Kasumi-1 (cell line): ENCODE measurements at places on chromosomes 5 and 9.
A peak's percentile ranks its signal among the peaks of the same experiment; 100 is the strongest.

DNA sequence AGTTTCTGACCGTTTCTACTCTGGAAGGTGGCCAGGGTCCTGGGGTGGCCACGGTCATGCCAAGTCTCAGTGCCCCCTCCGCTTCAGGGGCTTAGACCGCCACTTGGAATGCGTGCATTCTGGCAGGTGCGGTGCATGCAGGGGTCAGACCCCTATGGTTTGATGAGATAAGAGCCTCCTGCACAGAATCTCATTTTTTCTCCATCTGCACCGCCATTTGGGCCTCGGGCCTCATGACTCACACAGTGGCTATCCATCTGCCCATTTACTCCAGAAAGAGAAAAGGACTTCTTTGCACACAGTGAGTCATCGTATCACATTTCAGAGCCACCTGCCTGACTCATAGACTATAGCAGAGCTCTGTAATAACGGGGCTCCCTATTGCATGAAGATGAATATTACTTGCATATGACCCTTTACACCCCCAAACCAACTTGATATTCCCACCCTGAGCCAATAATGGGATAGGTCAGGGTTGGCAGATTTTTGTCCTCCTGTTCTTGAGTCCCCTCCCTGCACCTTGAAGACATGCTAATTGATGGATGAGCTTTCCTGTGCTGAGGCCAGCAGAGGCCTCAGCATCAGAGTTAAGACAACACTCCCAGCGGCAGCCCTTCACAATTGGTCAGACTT, 157.4 kb downstream of the NR3C1 start:
- no peak for DNase-seq

GRCh38 chr5:87329114-87329513, 61.4 kb downstream of the RASA1 start:
- no peak for DNase-seq

DNA sequence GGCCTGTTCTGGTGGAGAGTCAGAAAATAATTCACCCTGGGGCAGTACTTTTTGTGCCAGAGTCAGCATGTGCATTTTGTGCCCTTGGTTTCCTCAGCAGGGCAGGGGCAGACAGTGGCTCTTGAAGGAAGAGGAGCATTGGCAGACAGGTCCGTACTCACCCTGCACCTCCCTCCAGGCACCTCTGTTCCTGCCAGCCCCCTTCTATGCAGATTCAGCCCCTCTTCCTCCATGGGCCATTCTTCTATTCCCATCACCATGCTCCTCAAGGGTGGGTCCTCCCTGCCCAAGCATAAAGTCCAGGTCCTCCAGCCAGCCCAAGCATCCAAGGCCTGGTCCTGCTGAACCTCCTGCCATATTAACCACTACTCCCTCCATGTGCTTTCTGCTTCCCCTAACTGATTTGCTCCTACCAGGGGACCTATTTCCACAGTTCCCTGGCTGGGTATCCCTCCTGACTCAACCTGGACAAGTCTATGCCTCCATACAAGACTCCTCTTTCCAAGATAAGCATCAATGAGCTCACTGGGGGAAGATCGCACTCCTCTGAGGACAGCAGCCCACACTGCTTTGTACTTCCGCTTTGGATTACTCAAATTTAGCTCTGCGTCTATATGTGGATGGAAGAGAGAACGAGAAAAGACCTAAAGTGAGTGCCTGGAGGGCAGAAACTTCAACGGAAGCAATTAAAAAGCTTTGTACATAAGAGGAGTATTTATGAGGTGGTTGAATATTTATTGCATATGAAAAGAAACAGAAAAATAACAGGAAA, 9.3 kb upstream of the ACSL6 start:
- DNase-seq, result peak; percentile 31

DNA sequence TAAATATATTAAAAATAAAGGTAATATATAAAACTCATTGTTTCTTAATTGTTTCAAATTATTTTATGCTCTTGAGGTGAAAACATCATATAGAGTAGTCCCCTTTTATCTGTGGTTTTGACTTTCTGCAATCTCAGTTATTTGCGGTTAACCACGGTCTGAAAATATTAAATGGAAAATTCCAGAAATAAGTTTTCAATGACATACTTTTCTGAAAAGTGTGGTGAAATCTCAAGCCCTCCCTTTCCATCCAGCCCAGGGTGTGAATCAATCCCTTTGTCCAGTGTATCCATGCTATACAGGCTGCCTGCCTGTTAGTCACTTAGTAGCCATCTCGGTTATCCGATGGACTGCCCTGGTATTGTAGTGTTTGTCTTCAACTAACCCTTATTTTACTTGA, 546.7 kb upstream of the DMAC1 start:
- no peak for DNase-seq

DNA sequence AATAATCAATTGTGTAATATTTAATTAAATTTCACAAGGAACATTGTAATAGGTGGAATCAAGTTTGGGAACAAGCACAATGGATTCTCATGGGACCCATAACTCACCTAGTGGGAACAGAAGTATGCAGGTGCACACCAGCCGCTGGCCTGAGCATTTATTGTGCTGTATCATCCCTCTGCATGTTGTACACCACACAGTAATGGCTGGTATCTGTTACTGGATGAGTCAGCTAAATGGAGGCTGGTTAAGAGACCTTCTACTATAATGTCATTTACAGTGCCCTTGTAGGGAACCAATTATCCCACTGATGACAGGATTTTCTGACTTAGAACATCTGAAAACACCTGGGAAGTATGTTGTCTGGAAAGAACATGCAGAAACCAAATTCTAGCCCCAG, 3.2 kb upstream of the MAP3K1 start:
- DNase-seq, result no peak

DNA sequence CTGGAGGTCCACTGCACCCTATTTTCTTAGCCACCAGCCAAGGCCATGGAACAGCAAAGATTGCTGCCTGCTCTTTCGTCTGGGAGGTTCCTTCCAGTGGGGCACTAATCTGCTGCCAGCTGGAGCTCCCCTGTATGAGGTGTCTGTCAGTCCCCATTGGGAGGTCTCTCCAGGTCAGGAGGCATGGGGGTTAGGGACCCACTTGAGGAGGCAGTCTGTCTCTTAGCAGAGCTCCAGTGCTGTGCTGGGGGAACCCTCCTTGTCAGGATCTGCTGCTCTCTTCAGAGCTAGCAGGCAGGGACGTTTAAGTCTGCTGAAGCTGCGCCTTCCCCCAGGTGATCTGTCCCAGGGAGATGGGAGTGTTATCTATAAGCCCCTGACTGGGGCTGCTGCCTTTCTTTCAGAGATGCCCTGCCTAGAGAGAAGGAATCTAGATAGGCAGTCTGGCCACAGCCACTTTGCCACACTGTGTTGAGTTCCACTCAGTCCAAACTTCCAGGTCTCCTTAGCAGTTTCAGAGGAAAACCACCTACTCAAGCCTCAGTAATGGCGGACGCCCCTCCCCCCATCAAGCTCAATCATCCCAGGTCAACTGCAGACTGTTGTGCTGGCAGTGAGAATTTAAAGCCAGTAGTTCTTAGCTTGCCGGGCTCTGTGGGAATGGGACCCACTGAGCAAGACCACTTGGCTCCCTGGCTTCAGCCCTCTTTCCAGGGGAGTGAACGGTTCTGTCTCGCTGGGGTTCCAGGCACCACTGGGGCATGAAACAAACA, 317.7 kb downstream of the LRRC70 start:
- no peak for DNase-seq

- DNase-seq, result peak; percentile 33
These were observed 52.1 kb downstream of the IL31RA start for GRCh38 chr5:55903121-55903701.

GRCh38 chr9:107760469-107761242, 271.1 kb upstream of the KLF4 start:
- DNase-seq, result peak; percentile 98

DNA sequence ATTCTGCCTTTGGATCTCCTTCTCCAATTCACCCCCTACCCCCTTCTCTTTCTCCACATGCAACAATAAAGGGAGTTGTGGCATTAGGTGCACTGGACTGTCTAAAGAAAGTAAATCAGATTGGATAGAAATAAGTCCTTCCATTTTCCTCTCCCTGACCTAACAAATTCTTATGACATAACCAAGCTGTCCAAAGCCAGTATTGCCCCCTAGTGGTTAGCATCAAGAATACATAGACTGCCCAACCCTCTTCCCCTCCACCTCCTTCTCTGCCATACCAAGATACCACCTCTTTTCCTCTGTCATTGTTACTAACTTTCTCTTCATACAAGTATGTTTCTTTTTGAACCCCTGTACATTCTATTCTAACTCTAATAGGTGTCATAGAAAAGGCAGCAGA, 45.7 kb downstream of the PPARGC1B start:
- DNase-seq, result no peak

GRCh38 chr5:134989266-134989830, 21.6 kb downstream of the CATSPER3 start:
- no peak for DNase-seq

- DNase-seq, result peak; percentile 82
These were observed 57.4 kb upstream of the PRSS3 start for GRCh38 chr9:33737811-33738606.

DNA sequence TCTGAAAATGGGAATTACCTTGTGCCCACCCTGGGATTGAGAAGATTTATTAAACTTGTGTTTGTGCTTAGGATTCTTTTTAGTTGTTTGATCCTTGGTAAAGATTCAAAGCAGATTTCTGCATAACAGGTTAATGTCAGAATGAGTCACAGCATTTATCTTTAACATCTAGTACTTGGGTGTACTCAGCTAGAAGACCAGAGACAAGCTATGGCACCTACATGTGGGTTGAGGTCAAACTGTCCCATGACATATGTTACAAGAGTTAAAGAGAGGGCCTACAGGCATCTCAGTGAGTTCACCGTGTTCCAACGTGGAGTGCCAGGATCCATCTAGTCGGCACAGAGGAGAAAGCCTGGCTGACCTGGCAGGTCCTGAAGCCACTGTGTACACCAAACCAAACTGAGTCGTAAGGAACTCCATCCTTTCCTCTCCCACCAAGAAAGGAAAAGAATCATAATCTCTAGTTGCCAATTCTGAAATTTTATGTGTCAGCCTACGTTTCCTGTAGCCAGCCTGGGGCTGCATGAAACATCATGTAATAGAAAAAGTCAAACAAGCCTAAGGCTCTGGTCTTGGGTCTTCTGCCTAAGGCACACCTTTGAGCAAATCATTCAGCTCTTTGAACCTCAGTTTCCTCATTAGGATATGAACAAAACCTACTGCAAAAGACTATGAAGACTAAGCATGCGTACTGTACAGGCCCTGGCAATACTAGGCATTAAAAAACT, 73.7 kb downstream of the RCL1 start:
- no peak for DNase-seq

DNA sequence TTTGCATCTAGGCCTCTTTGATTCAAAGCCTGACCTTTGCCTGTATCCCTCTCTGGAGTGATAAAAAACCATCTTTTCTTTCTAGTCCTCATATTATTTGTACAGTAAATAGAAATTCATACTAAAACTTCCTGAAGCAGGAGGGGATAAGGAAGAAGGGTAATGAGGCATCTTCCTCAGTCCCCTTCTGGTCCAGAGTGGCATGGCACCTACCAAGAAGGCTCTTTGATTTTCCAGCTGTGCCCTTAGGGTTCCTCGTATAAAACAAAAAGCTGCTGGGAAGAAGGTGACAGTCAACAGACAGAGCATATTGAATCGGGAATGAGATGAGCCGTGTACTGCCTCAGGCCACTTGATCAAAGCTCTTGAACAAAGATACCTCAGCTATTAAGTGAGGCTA, 71.9 kb upstream of the SPDL1 start:
- DNase-seq, result no peak

GRCh38 chr9:792331-793260, 48.9 kb upstream of the DMRT1 start:
- no peak for DNase-seq

GRCh38 chr9:35771943-35772342, 17.9 kb upstream of the MSMP start:
- no peak for DNase-seq

GRCh38 chr5:116291271-116291670, 206.4 kb downstream of the COMMD10 start:
- DNase-seq, result no peak

DNA sequence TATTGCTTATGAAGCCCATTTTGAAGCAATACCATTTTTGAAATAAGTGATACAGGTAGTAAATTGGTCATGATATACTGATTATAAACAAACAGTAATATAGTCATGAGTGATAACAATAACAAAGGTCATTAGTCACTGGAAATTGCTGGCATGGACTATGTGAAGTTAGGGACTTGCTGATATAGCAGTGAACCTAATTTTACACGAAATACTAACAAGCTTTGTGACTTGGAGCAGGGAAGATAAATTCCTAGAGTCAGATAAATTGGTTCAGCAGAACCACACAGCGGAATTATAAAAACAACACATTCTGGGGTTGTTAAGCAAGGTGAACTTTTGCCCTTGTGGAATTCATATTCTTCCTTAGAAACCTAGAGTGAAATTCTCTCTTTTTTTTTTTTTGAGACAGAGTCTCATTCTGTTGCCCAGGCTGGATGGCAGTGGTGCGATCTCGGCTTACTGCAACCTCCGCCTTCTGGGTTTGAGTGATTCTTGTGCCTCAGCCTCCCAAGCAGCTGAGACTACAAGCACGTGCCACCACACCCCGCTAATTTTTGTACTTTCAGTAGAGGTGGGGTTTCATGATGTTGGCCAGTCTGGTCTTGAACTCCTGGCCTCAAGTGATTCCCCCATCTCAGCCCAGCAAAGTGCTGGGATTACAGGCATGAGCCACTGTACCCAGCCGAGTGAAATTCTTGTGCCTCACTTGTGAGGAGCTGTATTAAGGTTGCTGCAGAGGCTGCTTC, 6.0 kb downstream of the UGCG start:
- no peak for DNase-seq

- DNase-seq, result peak; percentile 95
These were observed 69.3 kb upstream of the STC2 start for GRCh38 chr5:173397516-173397915.

- no peak for DNase-seq
These were observed 88.0 kb upstream of the SLC12A2 start for GRCh38 chr5:127995556-127995955.

- no peak for DNase-seq
These were observed 20.8 kb downstream of the AMBP start for GRCh38 chr9:114057161-114057885.

DNA sequence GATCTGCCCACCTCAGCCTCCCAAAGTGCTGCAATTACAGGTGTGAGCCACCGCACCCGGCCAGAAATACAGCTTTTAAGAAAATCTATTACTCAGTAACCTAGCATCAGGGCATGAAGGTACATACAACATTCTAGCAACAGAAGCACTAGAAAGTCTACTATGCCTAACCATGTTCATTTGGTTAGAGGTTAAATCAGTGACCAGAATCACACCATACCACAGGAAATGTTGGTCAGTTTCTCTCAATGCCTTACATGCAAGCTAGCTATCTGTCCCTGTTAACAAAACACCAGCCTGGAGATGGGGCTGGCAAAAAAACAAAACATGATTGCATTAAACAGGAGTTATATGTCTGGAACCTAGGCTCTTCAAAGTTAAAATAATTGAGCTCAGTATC, 104.1 kb downstream of the STRBP start:
- no peak for DNase-seq

- DNase-seq, result no peak
These were observed 171.1 kb downstream of the DOCK2 start for GRCh38 chr5:169808118-169808581.

DNA sequence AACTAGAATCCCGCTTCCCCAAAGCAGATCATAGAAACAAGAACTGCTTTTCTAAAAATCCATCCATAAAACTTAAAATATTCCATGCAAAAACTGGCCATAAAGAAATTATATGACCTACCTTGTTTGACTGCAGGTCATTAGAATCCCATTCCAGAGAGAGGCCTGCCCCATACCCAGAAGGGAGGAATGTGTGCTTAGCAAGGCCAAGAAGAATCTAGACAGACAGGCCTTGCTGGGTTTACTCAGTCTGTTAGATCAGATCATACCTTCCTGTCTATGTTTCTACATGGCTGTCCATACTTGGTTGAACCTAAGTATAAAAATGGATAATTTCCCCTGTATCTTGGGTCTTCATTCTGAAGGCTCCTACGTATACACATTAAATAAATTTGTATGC, 358.8 kb upstream of the TRPC7 start:
- DNase-seq, result no peak
